NCI-H774 (cell line): ENCODE measurements at places on chromosomes 2 and 18.
A peak's percentile ranks its signal among the peaks of the same experiment; 100 is the strongest.

GRCh38 chr2:225911019-225911418 is 511.5 kb downstream of the NYAP2 start:
- DNase-seq, result no peak

GRCh38 chr2:7133521-7133920 is 216.3 kb downstream of the RNF144A start:
- DNase-seq, result no peak

DNA sequence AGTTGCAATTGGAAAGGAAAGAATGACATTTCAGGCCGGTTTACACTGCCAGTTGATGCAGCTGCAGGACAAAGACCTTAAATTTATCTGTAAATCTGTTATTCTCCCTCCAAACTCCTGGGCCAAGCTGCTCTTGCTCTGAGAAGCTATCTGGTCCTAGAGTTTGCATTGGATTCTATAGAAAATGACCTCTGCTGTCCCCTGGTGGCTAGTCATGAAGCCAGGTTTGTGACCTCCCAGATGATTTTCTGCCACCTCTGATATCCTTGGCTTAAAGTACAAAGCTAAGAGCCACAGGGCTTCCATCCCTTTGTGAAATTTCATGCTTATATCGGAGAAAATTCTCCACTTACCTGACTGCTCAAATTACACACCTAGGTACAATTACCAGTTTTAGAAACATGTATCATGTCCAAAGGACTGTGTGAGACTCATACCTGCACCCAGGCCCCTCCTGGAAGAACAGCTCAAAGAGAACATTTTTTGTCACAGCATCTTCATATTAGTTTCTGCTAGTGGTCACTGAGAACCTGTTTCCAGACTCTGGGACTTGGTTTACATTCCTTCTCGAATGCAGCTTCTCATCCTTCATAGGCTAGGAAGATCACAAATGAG is 28.9 kb upstream of the IER3IP1 start:
- DNase-seq, result no peak

GRCh38 chr2:174903264-174903556 is 102.0 kb downstream of the CHN1 start:
- no peak for DNase-seq

DNA sequence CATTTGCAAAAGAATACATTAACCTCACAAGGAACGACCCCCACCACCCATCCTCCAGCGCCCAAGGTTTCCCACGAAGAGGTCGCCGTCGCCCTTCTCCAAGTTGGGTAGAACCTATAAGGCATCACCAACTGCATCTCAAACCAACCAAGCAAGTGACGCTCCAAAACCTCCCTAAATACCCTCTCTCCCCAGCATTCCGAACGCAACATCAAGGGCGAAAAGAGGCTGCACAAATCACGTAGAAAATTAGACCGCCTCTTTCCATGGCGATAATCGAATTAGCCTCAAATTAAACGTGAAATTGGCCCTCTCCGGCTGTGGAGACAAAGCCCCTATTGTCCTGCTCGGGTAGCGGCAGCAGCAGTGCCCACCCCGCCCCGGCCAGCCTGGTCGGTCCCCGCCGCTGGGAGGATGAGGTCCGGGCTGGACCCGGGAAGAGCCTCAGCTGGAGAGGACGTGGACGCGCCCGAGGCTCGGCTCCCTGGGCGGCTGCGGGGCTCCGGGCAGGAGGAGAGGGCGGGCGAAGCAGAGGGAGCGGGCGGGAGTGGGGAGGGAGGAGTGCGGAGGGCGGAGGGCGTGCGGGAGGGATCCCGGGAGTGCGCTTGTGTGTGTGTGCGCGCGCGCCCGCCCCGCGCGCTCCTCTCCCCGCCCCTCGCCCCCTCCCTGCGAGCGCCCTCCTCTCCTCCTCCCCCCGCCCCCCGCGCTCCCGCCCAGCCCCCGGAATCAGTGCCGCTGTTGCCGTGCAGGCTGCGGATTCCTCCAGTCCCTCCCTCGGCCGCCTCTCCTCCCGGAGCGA is at the start of gene SPTBN1:
TSS of gene SPTBN1 (plus strand) at position 765 of the 799 bp plus-strand sequence. CDS start 70,092 bp downstream, outside the sequence.
- peak; percentile 88 for DNase-seq

DNA sequence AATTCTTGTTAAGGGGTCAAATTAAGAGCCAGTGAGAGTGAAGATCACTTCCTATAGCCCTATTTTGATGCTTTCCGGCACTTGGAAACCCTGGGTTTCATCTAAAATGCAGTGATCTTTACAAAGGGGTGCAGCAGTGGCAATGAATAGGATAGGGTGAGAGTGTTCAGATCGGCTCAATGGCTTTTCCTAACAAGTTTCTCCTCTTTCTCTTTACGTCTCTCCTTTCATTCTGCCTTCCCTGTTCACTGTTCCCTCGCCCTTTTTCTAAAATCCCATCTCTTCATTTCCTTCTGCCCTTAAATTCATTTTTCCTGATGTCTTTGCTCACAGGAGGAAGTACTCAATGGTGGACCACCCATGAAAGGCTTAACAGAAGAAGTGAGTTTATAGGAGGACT is 86.0 kb downstream of the CTIF start:
- no peak for DNase-seq

DNA sequence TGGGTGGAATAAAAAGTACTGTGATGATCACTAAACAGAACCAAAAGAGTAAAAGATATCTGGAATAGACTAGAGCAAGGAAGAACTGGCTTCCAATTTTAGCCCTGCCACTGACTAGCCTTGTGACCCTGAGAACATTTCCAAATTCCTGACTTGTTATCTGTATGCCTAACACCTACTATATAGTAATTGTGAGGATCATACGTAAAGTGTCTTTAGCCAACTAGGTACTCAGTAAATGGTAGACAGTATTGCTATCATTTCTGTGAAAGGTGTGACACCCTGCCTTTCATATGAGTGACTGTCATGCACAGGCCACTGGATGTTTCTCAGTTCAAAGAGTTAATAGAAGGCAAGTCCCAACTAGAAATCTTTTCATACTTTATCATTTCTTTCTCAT is 29.8 kb downstream of the CYTIP start:
- DNase-seq, result no peak

GRCh38 chr2:75108937-75109482 is 90.3 kb downstream of the TACR1 start:
- DNase-seq, result no peak

- no peak for DNase-seq
These were observed 133.4 kb downstream of the NDUFA10 start for GRCh38 chr2:239891698-239892097.

DNA sequence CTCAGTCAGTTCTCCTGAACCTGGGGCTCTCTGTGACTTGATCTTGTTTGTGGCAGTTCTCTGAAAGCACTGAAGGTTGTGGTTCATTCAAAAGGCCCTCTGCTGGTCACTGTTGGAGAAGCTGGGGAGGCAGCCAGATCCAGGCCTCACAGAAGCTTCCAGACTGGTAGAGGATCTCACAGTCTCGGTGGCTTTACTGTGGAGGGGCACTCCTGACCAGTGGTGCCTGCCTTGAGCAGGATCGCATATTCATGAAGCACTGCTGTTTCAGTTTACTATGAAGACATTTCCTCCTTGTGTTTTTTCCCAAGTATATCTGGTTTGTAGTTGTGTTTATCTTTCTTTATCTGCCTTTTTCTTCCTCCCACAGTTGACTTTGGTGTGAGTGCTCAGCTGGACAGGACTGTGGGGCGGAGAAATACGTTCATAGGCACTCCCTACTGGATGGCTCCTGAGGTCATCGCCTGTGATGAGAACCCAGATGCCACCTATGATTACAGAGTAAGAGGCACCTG is 133.9 kb downstream of the MAP4K4 start:
- DNase-seq, result peak; percentile 34

DNA sequence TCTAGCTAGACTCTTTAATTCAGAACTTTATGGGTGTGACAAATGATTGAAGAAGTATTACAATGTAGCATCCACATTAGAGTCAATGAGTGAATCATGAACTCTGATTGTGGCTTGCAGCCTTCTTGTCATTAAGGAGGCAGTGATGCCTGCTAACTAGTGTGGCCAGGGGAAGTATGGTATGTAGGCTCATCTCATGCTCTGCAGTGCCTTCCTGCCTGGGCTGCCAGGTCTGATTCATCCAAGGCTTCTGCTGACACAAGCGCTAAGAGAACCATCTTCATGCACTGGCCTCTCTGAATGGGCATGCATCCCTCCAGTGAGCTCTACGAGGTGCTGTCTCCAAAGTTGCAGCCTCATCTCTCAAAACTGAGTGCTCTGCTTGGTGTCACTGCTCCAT is 144.3 kb downstream of the MTCL1 start:
- DNase-seq, result no peak

DNA sequence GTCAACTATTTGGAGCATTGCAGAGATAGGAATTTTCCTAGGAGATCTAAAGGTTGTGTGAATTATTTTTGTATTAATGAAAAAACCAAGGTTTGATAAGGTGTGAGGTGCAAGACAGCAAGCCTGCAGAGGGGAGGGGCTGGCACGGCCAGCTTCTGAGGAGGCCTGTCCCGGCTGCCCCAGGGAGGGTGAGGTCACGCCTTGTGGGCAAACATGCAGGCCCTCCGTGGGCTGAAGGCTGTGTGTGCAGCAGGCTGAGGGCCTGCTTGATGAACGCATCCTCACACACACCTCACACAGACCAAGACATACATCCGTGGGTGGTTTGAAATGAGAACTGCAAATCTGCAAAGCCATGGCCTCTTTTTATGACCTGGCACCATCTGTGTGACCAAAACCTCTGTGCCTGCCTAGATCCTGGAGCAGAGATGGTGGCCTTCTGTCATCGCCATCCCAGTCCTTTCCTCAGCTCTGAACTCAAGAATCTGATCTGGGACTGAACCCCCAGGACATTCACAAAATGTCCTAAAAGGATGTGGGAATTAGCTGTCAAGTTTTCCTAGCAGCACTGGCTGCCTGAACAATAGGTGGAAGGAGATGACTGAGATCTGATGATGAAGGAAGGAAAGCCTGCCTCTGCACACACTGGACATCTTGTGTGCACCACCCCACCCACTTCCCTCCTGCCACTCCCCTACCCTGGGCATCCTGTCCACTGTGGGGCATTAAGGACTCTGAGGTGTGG is 102.4 kb upstream of the MGAT4A start:
- no peak for DNase-seq

DNA sequence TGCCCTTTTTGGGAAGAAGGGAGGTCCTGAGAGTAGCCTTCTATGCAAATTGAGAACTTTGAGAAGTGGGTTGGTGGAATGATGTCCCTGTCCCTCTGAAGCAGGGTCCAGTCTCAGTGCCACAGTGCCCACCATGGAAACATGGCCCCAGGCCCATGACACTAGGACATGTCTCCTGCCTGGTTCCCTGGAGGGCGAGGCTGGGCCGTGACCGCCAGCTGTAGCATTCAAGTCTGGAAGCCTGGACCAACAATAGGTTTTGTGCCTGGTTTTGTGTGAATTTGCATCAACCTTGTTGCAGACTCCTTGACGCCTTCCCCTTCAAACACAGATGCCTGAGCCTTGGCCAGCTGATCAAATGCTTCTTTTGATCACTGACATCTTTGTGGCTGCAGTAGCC is 27.5 kb downstream of the ARID5A start:
- DNase-seq, result no peak

- no peak for DNase-seq
These were observed at the start of gene PIEZO2 for GRCh38 chr18:11149441-11150270. Gene PIEZO2, minus strand, starts transcription at chr18:11149569. Its CDS starts 981 bp downstream, at chr18:11148588.

GRCh38 chr18:8469544-8470130 is 139.6 kb upstream of the RAB12 start:
- no peak for DNase-seq

- DNase-seq, result no peak
These were observed 93.2 kb downstream of the UNC80 start for GRCh38 chr2:209864716-209865295.

DNA sequence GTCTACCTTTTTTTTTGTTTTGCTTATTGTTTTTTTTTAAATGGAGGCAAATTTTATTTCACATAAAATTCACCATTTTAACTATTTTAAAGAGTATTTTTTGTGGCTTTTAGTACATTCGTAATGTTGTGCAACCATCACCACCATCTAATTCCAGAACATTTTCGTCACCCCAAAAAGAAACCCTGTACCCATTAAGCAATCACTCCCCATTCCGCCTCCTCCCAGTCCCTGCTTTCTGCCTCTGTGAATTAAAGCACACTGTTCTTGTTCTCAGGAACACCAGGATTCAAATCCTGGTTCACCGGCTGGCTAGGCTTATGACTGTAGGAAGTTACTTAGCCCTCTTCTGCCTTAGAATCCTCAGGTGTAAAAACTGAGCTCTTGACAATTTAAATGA is 36.9 kb upstream of the EPAS1 start:
- DNase-seq, result no peak
